H1 (cell line): ENCODE measurements at places on chromosomes 12 and 14.

DNA sequence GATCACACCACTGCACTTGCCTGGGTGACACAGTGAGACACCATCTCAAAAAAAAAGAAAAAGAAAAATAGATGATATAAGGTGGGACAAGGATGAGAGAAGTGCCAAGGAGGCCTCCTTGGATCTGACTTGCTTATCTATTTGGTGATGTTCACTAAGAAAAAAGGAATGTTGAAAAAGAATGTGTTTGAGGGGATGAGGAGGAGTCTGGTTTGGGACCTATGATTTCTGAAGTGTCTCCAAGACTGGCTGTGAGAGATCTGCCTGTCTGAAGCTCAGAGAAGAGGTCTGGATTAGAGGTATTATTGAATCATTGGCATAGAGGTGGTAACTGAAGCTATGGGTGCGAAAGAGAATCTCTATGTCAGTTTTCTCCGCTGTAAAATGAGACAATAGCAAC lies 42.8 kb downstream of the BCAT1 start:
- no peak overlapping the region for H3K27ac ChIP-seq
- no peak overlapping the region for H3K4me3 ChIP-seq
- peaks cover 12% of the 10 kb centered on the region; the same call in 1 of the 2 replicates for H3K4me1 ChIP-seq
- peaks cover 3% of the 10 kb centered on the region; the same call in 1 of the 2 replicates for H3K36me3 ChIP-seq
- H3K27me3 ChIP-seq = no peaks in the 10 kb centered on the region
- no peak for DNase-seq

GRCh38 chr14:53019406-53019805 lies 68.6 kb upstream of the FERMT2 start:
- DNase-seq = no peak
- H3K36me3 ChIP-seq = no peaks in the 10 kb centered on the region
- no peaks in the 10 kb centered on the region for H3K4me1 ChIP-seq
- H3K4me3 ChIP-seq = no peak overlapping the region

DNA sequence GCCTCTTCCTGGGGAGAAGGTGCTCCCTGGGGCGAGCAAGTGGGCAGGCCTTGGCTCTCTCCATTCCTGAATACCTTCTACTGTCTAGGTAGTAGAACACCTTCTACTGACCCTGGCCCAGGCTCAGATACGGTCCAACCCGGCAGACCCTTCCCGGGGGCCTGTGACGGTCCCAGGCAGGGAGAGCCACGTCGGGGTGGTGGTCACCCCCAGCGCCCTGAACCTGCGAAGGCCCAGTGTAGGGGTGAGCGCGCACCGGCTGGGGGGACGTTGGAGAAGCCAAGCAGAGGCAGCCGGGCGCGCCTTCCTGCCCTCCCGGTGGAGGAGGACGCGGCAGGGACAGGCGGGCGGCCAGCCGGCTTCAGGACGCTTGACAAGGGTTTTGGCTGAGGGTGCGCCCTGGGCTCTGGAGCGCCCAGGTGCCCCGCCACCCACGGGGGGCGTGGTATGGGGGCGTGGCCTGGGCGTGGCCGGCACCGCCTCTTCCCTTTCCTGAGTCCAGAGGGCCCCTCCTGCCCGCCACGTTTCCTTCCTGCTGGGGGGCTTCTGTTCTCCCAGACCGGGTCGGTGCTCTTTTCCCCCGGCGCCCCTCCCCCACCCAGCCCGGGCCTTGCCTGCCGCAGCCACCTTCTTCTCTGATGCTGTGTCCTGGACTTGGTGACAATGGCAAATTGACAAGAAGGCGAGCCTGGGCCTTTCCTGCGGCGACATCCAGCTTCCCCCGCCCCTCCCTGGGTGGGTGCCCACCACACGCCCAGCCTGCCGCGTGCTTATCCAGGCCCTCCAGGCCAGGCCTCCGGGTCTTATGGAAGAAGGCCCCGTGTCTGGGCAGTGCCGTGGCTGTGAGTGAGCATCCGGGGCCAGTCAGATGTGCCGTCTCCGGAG lies 24.5 kb upstream of the PPP1R13B start:
- no peaks in the 10 kb centered on the region for H3K36me3 ChIP-seq
- H3K4me1 ChIP-seq = peaks cover 11% of the 10 kb centered on the region
- H3K4me3 ChIP-seq = peak overlapping the region; percentile 52
- no peaks in the 10 kb centered on the region for H3K27me3 ChIP-seq

DNA sequence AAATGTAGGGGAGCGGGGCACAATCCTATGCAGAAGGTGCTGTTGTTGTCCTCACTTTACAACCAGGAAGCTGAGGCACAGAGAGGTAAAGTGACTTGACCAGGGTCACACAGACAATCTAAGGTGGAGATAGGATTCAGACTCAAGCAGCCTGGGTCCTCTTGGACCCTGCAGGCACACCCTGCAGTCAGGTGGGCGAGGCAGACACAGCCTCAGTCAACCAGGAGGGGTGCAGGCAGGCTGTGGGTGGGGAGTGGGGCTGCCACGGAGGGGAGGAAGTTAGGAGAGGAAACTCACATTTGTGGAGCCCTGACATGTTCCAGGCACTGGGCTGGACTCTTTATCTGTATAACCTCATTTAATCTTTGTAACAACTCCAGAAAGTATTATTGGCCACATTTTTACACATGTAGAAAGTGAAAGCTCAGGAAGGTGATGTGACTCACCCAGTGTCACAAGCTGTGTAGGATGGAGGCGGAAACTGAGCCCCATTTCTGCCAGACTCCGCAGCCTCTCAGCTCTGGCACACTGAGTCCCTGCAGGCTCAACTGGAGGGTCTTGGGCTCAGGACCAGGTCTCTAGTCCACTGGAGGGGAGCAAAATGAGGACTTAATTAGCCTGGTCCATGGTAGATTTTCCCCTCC lies 24.9 kb upstream of the CHGA start:
- no peak for DNase-seq
- H3K27ac ChIP-seq = no peak overlapping the region
- no peak overlapping the region for H3K4me3 ChIP-seq
- H3K27me3 ChIP-seq = no peaks in the 10 kb centered on the region

- H3K36me3 ChIP-seq = no peaks in the 10 kb centered on the region
- DNase-seq = no peak
- no peak overlapping the region for H3K4me3 ChIP-seq
- peaks cover 8% of the 10 kb centered on the region for H3K4me1 ChIP-seq
- no peak overlapping the region for H3K27ac ChIP-seq
Measured at GRCh38 chr14:77002889-77003288, 25.6 kb downstream of the IRF2BPL start.

DNA sequence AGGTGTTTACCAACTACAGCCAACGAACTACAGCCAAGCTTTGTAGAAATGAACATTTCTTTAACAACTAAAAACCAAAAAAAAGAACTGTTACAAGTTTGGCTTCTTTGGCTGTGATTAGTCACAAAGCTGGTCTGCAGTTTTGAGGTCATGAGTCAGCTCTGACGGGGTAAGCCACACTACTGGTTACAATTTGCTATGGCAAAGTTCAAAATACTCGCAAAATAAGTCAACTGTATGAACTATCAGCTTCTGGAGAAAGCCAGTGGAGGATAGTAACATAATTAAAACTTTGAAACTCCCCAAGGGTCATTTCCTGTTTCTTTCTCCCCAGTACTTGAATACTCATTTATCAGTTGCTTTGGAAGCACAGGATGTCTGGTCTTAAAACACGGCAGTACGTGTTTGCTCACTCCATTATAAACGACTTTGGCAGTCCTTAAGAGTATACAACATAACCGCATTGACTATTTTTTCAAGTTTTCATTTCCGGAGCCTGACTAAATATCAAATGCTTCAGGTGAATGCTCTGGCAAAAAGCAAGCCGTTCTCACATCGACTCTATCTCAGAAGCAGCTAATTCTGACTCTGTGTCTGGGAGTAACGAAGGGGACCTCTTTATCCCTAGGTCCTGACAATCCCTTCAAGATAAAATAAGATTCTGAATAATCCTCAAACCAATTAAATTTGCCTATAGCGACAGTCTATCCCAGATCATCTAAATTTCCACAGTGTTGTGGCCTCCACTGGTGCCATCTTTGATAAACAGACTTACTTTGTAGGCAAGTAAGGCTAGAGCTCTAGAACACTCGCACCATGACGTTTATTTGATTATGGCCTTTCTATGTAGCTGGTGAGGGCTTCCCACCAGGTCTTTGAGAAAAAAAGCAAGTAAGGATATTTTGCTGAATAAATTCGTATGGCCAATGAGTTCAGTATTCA lies 10.6 kb downstream of the PHLDA1 start:
- H3K4me1 ChIP-seq = peaks cover 8% of the 10 kb centered on the region; the same call in 1 of the 2 replicates
- H3K27ac ChIP-seq = no peak overlapping the region
- H3K27me3 ChIP-seq = no peaks in the 10 kb centered on the region
- H3K4me3 ChIP-seq = no peak overlapping the region
